Purkinje cell (primary cell): ENCODE measurements at places on chromosomes 2 and 18. TPM values are rescaled to one million over a fixed set of nuclear protein-coding genes. Genes with fewer than 3 reads are reported as not detected.

Gene HDAC4
- 1.7 and 2.1 TPM in 2 replicates for polyA plus RNA-seq

Gene ESPNL
- not detected in 2 replicates for polyA plus RNA-seq

Gene MYL1
- polyA plus RNA-seq = not detected in 2 replicates

Gene OTOS
- polyA plus RNA-seq = not detected in 2 replicates

Gene TEX44
- not detected in 2 replicates for polyA plus RNA-seq
